ENCODE measurements at places on chromosomes 1 and 21. TPM values are rescaled to one million over a fixed set of nuclear protein-coding genes. Genes with fewer than 3 reads are reported as not detected.

GRCh38 chr1:113980110-113980509 lies 836 bp downstream of the OLFML3 start:
- peaks cover 43% of the 10 kb centered on the region for H3K4me1 ChIP-seq
- H3K27me3 ChIP-seq, result no peaks in the 10 kb centered on the region
- H3K27ac ChIP-seq, result peak overlapping the region; percentile 86
- peak overlapping the region; percentile 41 for H3K4me3 ChIP-seq
- peak; percentile 60 for DNase-seq
- peaks cover 6% of the 10 kb centered on the region for H3K36me3 ChIP-seq

DNA sequence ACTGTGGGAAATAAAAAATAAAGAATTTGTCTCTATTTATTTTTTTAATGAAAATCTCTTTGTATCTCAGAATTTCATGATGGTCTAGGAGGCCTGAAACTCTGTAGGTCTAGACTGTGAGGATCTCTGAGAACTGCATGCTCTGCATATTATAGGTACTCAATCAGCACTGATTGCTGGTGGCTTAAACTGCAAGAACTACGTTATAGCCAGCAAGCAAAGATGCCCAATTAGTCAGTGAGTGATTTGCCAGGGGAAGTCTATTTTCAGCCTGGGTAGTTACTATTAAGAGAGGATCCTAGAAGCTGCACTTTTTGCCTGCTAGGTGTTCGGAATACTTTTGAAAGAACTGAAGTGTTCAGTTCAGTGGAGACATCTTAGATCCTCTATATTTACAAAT lies 87.4 kb downstream of the GPR52 start:
- no peak overlapping the region for H3K4me3 ChIP-seq
- H3K27me3 ChIP-seq, result no peaks in the 10 kb centered on the region
- no peak for DNase-seq
- no peak overlapping the region for H3K27ac ChIP-seq
- H3K36me3 ChIP-seq, result no peaks in the 10 kb centered on the region

DNA sequence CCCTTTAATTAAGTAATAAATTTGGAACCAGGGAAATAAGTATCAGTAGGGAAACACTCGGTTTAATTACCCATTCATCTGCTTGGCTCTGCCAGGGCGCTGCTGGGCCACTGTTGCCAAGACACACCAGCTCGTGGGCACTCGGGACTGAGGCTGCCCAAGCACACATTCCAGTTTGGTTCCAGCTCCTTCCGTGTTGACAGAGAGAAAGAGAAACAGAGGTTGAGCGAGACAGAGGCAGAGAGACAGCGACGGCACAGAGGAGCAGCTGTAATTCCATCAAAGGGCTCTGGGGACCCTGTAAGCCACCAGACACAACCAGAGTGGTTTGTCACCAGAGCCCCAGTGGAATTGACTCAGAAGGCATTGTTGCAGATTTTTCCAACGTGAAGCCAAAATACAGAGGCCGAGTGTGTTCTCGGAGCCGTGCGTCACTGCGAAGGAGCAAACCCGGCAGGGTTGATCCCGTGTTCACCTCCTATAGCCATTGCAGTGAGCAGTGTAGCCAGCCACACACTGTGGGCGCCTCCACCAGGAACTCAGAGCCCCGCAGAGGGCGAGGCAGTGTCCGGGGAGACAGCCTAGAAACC lies 33.5 kb downstream of the SYF2 start:
- peaks cover 46% of the 10 kb centered on the region for H3K27me3 ChIP-seq
- peaks cover 39% of the 10 kb centered on the region for H3K4me1 ChIP-seq
- H3K36me3 ChIP-seq, result no peaks in the 10 kb centered on the region

GRCh38 chr1:173870252-173871075 lies 2.3 kb downstream of the ZBTB37 start:
- DNase-seq, result no peak
- no peak overlapping the region for H3K4me3 ChIP-seq
- peaks cover 22% of the 10 kb centered on the region for H3K36me3 ChIP-seq
- H3K27me3 ChIP-seq, result no peaks in the 10 kb centered on the region
- peaks cover 10% of the 10 kb centered on the region for H3K4me1 ChIP-seq

- H3K27me3 ChIP-seq, result no peaks in the 10 kb centered on the region
- no peak overlapping the region for H3K27ac ChIP-seq
- no peak for DNase-seq
- H3K4me3 ChIP-seq, result no peak overlapping the region
- H3K4me1 ChIP-seq, result peaks cover 19% of the 10 kb centered on the region
Measured at GRCh38 chr1:246683521-246683920, 40.7 kb upstream of the SCCPDH start.

The TDRD5 gene
- 1.1 TPM for polyA plus RNA-seq

The DYNLT5 gene
- 43.3 TPM for polyA plus RNA-seq

DNA sequence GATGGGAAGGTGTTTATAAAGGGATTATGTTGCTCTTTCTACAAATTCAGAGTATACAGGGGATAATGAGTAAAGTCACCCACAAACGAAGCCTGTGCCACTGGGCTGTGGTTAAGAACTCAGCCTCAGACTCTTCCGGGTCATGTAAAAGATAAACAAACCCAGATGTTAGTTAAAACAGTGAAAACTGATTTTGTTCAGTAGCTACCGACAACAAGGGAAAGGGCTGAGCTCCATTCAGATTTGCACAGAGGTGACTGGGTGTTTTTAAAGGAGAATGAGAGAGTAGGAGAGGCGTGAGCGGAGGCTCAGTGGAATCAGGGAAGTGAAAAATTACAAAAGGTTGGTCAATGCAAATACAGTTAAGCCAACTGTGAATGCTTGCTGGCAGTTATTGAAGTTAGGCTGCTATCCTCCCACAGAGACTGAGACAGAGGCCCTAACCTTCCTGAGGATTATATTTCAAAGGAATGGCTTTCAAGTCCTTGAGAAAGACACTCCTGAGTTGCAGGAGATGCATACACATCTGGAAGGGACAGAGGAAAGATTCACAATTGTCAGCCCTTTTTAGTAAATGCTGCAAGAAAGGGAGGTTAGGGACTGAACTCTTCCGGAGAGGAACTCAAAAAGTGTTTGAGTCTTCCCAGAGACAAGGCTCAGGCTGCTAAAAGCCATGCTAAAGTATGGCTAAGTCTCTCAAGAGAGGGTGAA lies 29.9 kb upstream of the SAMD13 start:
- H3K27ac ChIP-seq, result no peak overlapping the region
- DNase-seq, result no peak
- H3K4me1 ChIP-seq, result no peaks in the 10 kb centered on the region
- H3K4me3 ChIP-seq, result no peak overlapping the region
- H3K27me3 ChIP-seq, result no peaks in the 10 kb centered on the region

The RNF115 gene
- 19.1 TPM for polyA plus RNA-seq

The S100A1 gene
- 18.5 TPM for polyA plus RNA-seq

GRCh38 chr1:36588972-36589371 lies 106.3 kb upstream of the CSF3R start:
- H3K4me1 ChIP-seq, result peaks cover 45% of the 10 kb centered on the region
- H3K27me3 ChIP-seq, result peaks cover 4% of the 10 kb centered on the region
- no peak overlapping the region for H3K4me3 ChIP-seq
- no peaks in the 10 kb centered on the region for H3K36me3 ChIP-seq

DNA sequence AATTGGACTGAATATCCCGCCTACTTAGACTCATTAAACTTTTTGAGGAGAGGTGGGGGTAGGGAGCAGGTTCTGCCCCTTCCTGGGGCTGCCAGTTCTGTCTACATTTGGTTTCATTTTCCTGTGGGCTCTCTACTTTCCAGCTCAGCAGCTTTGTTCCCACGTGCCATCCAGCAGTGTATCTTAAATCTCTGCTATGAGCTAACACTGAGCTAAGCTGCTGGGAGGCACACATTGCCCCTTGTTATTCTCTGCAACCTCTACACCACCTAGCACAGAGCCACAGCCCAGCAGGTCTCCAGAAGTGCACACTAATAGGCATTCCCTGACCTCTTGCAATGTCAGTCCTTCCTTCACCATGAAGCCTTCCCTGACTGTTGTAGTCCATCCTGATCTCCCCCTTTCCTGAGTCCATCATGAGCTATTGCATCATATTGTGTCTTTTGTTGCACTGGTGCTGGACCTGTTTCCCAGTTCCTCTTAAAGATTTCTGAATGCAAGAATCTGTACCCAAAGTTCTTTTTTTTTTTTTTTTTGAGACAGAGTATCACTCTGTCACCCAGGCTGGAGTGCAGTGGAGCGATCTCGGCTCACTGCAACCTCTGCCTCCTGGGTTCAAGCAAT lies 28.7 kb upstream of the NRDC start:
- H3K4me1 ChIP-seq, result no peaks in the 10 kb centered on the region
- no peaks in the 10 kb centered on the region for H3K36me3 ChIP-seq
- H3K27me3 ChIP-seq, result peaks cover 13% of the 10 kb centered on the region

GRCh38 chr1:205554026-205554811 lies 49.8 kb downstream of the CDK18 start:
- H3K36me3 ChIP-seq, result no peaks in the 10 kb centered on the region
- no peak for DNase-seq
- H3K4me3 ChIP-seq, result no peak overlapping the region

The DSCAM gene
- 17.0 TPM for polyA plus RNA-seq

DNA sequence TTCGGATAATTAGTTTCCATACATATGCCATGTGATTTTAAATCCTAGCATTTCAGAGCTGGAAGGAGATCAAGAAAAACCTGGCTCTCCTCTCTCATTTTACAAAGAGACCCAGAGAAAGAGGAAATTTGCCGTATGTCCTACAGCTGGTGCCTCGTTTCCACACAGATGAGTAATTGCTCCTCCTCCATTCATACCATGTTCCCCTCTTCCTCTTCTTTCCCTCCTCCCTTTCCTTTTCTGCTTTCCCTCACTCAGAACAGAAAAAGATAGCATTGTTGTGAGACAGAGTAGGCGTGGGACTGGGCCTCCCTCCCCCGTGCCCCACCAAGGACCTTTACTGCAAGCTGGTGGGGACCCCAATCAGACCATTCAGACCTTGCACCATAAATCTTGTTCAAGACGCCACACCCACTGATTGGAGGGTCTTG lies 13.7 kb upstream of the SLC44A3 start:
- DNase-seq, result no peak
- H3K27ac ChIP-seq, result peak overlapping the region; percentile 72
- peak overlapping the region; percentile 17 for H3K4me3 ChIP-seq
- no peaks in the 10 kb centered on the region for H3K36me3 ChIP-seq
- peaks cover 26% of the 10 kb centered on the region for H3K4me1 ChIP-seq
- H3K27me3 ChIP-seq, result no peaks in the 10 kb centered on the region

DNA sequence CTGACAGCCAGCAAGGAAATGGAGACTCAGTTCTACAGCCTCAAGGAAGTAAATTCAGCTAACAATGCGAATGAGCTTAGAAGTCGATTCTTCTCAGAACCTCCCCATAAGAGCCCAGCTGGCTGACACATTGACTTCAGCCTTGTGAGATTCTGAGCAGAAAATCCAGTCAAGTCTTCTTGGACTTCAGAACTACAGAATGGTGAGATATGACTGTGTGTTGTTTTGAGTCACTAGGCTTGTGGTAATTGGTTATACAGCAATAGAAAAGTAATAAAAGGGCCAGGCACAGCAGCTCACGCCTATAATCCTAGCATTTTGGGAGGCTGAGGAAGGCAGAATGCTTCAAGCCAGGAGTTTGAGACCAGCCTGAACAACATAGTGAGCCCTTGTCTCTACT lies 161.8 kb upstream of the IVNS1ABP start:
- no peaks in the 10 kb centered on the region for H3K27me3 ChIP-seq
- peaks cover 4% of the 10 kb centered on the region for H3K4me1 ChIP-seq
- DNase-seq, result no peak
- no peak overlapping the region for H3K27ac ChIP-seq
- H3K4me3 ChIP-seq, result no peak overlapping the region

GRCh38 chr1:235336903-235337302 lies 8.5 kb downstream of the GGPS1 start:
- peaks cover 24% of the 10 kb centered on the region for H3K36me3 ChIP-seq
- no peak overlapping the region for H3K4me3 ChIP-seq
- no peaks in the 10 kb centered on the region for H3K4me1 ChIP-seq
- DNase-seq, result no peak
- H3K27ac ChIP-seq, result no peak overlapping the region
